ENCODE measurements at places on chromosomes 7 and 10.
A peak's percentile ranks its signal among the peaks of the same experiment; 100 is the strongest.

DNA sequence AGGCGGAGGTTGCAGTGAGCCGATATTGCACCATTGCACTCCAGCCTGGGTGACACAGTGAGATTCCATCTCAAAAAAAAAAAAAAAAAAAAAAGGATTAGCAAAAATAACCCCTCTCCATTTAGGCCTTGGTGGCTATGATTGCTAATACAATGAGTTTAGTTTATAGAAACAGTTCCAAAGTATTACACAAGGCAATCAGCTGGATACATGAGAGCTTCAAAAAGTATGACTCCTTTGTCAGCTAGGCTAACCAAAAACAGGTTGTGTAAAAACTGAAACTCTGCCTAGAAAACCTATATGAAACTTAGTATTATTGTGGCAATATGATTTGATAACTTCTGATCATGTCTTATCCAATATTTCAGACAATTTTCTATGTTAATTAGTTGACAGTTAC lies 57.2 kb downstream of the SUGCT start:
- DNase-seq = no peak

- DNase-seq = no peak
Measured at GRCh38 chr7:18834577-18834976, 282.9 kb downstream of the TWIST1 start.

- DNase-seq = no peak
Measured at GRCh38 chr10:99080275-99080945, 155.2 kb downstream of the HPSE2 start.

GRCh38 chr7:146831875-146832274 lies 715.3 kb downstream of the CNTNAP2 start:
- DNase-seq = no peak

- peak; percentile 90 for DNase-seq
Measured at GRCh38 chr7:156640257-156640948, at the start of gene RNF32. RNF32 (plus strand) TSS chr7:156640774; CDS start chr7:156643878, 3,104 bp downstream.

GRCh38 chr10:34010891-34011290 lies 676.4 kb upstream of the NRP1 start:
- no peak for DNase-seq

DNA sequence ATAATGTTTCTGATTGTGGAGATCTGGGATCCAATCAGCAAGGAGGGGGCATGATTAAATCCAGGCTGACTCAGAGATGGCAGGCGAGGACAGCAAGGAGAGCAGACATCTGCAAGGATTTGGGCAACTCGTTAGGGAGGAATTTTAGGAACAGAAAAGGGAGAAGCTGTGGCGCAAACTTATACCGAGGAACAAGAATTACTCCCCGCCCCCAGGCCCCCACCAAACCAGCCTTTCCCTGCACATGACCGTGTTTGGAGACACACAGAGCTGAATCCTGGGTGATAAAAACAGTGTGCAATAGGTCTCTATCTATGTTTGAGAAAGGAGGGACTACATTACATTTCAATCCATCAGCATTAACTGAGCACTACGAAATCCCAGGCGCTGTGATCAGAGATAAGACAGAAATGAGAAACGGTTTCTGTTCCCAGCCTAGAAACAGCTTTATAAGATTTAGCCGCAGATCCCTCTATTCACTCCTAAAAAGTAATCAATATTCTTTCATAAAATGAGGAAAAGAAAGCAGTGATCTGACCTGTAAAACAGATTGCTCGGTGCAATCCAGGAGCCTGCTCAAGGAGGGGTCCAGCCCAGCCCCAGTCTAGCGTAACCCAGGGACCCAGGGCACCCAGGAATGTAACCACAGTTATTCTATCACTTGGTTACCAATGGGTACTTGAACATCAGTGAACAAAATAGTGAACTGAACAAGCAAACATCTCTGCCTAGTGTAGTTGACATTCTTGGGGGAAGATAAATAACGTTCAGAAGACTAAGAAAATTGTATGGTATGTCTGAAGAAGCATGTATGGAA lies 37.2 kb upstream of the RAPGEF5 start:
- DNase-seq = no peak

- no peak for DNase-seq
Measured at GRCh38 chr7:28135315-28135714, 45.3 kb downstream of the JAZF1 start.

GRCh38 chr7:64574540-64575099 lies 11.7 kb upstream of the ZNF680 start:
- no peak for DNase-seq

- DNase-seq = no peak
Measured at GRCh38 chr10:124039483-124040013, 53.9 kb downstream of the CHST15 start.

DNA sequence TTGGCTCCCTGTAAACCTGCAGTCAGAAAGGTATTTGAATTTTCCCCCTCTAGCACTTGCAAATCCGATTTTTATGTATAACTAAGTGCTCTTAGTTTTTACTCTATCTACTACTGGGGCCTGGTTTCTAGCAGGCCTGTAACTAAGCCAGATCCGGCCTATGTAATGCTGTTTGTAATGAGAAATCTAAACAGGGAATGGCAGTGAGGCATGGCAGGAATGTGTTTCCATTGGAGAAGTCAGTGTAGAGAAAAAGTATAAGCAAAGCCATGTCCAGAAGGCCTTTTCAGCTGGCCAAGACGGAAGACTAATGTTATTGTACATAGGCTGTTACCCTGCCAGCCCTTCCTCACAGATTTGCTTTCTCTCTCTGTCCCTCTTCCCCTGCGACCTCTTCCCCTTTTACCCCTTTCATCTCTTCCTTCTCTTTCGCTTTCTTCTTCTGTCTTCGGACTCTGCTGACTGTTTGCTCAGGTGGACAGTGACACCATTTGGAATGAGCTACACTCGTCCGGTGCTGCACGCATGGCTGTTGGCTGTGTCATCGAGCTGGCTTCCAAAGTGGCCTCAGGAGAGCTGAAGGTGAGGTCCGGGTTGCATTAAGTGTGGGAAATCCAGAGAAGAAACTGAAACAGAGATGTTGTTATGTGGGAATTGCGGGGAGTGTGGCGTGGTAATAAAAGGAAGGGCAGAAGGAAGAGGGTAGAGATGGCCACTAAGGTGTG lies 297.5 kb downstream of the HDAC9 start:
- DNase-seq = no peak

DNA sequence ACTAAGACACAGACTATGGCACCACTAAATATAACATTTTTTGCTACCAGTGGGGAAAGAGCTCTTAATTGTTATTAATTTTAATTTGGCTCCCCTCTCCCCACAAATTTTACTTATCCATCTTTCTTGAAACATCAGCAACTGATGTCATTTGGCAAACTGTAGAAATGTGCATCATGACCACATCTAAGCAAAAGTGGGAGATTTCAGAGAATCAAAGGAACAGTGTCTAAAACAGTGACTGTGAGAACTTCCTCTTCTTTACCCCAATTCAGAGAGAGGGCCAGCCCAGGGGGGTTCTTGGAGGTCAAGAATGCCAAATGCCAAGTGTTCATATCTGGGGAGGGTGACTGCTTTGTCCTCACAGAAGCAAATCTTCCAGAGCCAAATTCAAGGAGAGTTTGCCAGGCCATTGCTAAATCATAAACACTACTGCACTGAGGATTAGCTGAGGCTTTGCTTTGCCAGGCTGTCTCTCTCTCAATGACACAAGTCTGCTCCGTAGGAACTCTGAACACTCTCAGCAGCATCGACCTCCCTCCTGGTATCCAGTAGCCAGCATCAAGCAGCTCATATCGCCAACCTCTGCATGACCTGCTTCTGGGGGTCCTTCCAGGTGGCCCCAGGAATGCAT lies 65.6 kb downstream of the ITIH5 start:
- DNase-seq = no peak

DNA sequence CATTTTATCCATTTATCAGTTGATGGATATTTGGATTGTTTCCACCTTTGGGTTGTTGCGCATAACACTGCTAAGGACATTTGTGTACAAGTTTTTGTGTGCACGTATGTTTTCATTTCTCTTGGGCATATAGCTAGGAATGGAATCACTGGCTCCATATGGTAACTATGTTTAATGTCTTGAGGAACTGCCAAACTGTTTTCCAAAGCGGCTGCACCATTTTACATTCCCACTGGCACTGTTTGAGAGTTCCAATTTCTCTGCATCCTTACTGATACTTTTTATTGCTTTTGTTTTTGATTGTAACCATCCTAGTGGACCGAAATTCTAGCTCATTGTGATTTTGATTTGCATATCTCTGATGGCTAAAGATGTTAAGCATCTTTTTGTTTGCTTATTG lies 118.7 kb downstream of the EXOC4 start:
- DNase-seq = no peak

DNA sequence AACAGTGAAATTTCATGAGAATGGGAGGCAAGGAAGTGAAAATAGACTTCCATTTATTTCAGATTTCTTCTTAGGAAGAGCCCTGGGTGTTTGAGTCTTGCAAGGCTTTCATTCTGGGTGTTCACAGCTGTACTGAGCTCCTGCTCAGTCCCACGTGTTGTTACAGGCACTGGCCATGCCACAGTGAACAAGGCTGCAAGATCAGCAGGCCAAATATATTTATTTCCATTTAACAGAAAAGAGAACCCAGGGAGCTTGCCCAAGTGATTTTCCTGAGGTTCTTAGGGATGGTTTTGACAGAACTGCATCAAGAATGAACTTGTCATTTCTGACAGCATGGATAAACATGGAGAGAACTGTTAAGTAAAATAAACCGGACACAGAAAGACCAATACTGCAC lies 54.5 kb upstream of the CD36 start:
- no peak for DNase-seq

GRCh38 chr7:149839933-149840332 lies 1.8 kb downstream of the ZNF862 start:
- no peak for DNase-seq

DNA sequence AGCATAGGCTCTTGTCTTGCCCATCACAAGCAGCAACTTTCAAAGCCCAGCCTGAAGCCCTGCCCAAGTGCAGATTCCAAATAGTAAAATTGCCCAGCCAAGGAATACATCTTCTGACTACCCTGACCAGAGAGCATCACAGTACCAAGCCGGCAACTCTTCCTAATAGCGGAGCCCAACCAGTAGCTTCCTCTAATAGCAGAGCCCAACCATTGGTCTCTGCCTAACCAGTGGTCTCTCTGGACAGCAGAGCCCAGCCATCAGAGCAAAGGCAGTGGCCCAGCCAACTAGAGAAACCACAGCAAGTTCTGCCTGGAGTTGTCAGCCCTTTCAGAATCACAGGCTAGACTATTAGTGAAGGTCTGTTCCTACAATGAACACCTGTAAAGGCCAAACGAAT lies 285.6 kb downstream of the HGF start:
- no peak for DNase-seq

DNA sequence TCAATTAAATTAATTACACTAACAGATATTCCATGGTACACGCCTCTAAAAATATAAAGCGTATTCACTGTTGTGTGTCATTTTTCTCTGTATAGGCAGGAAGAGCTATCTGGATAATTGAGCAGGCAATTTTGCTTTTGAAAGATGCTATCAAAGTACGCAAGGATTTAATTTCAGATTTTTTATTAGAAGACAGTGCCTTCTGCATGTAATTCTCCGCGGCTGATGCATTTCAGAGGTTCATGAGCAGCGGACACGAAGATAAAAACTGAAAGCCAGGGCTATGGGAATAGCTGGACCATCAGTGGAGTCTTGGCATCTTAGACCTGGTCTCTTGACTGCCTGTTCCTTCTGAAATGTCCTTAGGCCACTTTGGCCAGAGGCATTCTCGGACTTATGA lies 35.7 kb upstream of the SDK1 start:
- DNase-seq = no peak

DNA sequence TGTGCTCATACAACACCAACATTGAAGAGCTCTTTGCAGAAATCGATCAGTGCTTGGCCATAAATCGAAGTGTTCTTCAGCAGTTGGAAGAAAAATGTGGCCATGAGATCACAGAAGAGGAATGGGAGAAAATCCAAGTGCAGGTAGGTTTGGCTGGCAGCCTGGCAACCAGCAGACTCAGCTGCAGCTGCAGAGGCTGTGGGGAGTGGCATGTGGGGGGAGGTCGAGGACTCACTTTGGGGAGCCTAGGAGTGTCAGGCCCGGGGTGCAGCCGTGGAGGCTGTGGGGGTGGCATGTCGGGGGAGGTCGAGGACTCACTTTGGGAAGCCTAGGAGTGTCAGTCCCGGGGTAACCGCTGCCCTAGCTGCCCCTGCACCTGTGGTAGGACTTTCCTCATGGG lies 35.1 kb downstream of the RNF32 start:
- DNase-seq = no peak

DNA sequence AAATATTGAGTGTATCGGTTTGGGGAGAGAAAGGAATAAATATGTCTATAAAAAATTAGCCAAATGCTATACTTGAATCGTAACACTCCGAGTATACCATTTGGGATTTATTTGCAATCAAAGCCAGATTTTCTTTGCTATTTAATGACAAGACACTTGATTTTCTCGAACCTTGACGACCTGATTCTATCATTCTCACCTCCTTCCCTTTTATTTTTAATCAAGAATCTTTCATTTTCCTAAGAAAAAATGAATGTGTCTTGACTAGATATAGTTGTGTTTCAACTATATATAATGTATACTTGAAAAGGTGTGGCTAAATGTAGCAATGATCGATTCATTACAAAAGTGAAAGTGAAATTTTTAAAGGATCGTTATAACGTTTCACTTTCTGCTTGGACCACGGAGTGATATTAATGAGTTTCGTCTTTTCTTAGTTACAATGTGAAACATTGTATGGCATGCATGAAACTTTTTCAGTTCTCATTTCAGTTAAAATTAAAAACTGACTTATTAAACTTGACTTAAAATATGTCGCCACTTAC lies 562 bp downstream of the NUB1 start:
- no peak for DNase-seq

DNA sequence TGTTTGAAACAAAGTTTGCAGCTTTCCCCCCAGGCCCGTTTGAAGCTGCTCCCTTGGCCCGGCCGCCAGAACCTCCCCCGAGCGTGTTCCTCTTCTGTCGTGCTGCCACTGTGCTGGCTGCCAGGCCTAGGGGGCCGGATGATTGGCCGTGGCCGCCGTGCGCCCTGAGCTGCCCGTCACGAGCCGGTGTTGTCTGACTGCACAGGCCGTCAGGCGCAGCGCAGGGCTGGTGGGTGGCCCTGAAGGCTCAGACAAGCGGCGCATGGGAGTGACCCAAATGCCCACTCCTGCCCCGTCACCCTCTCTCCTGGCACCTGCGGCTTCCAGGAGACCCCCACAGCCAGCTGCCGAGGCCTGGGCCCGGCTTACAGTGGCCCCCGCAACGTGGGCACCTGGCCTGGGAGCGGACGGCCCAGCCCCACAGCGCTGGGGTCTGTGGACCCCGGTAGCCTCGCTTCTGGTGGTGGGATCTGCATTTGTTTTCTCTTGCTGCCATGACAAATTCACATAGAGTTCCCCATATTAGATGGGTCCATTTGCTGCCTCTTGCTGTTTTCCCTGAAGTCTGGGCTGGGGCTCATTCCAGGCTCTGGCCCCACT lies 13.1 kb downstream of the JAKMIP3 start:
- DNase-seq = no peak
